ENCODE measurements at places on chromosomes 5 and 9. TPM values are rescaled to one million over a fixed set of nuclear protein-coding genes. Genes with fewer than 3 reads are reported as not detected.

PCDHB16 gene
- total RNA-seq, result not detected

PHYHD1 gene
- total RNA-seq, result 13.3 TPM

SMIM33 gene
- not detected for total RNA-seq

FCN1 gene
- not detected for total RNA-seq

LCN9 gene
- total RNA-seq, result not detected

ADAMTSL2 gene
- under 0.01 TPM for total RNA-seq

TAL2 gene
- total RNA-seq, result not detected

ENHO gene
- total RNA-seq, result 0.48 TPM

Measured in tracheal epithelial cell (primary cell).